Retinal pigment epithelial cell (primary cell): ENCODE measurements at places on chromosomes 7 and 10.

DNA sequence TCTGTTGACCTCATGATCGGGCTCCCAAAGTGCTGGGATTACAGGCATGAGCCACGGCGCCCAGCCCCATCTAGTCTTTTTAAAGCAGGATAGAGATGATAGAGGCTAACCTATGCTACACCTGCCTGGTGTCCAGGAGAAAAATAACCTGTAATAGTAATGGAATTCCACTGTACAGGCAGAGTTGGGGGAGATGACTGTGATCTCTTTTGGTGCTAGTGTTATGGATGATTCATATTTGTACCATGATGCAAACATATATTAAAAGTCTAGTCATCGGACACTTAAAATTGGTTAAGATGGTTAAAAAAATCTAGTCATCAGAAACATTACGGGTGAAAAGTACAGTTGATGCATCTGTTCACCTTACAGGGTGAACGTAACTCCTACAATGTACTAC is 6.1 kb upstream of the SAR1A start:
- DNase-seq: no peak

GRCh38 chr10:3902054-3902808 is 117.2 kb upstream of the KLF6 start:
- no peak for DNase-seq

- DNase-seq: no peak
Observed at GRCh38 chr7:75608451-75609122, 116.5 kb downstream of the SPDYE5 start.

DNA sequence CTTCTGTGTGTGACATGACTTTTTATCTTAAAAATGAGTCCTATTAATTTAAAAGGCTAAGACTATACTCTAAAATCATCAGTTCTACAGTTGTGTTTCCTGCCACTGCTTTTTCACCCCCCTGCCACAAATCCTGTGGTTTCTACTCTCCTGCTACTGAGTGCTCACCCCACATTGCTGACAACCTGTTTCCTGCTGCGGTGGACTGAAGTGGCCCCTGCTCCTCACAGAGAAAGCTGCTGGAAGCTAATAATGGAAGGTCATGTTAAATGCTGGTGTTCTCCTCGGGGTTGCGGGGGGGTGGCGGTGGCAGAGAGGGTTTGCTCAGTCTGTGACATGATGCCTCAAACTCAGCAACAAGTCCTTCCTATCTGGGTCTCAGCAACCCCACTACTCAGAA is 113.2 kb upstream of the INHBA start:
- no peak for DNase-seq

DNA sequence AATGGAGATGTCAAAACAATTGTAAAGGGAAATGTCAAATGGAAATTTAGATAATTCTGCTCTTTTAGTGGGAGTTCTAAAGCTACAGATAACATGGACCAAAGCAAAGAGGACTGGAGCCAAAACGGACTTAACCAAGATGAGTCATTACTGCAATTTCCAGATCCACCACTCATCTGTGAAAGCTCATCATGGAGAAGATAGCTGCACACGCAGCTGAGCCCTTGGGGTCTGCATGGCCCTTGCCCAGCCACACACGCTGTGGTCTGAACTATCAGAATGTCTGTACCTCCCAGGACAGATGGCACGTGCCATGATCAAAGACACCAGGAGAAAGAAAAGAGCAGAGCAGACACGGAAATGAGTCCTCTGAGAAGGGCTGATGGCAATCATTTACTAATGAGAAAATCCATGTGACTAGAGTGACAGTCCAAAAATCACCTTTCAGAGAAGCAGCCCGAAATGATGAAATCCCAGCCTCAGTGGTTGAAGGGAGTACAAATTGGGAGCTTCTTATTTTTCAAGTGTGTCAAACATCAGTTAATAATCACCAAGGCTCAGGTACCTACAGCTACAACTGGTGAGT is 177.9 kb upstream of the MGMT start:
- DNase-seq: no peak

DNA sequence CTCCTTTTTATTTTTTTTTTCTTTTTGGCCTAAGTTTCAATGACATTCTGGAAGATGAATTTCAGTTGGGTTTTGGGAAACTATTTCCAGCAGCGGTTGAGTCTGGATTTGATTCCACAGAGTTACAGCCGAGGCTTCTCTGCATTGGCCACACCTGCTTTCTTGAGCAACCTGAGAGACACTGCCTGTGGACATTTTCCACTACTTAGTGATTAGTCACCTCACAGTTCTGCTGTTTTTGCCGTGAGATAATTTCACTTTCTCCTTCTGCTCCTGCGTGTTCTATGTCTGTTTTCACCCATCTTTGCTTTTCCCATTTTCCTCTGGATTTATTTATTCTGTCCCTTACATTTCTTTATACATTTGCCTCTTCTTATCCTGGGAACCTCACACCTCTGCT is 243.0 kb downstream of the BICC1 start:
- no peak for DNase-seq

GRCh38 chr7:43700059-43700501 is 29.2 kb downstream of the COA1 start:
- no peak for DNase-seq

- no peak for DNase-seq
Observed at GRCh38 chr7:2301511-2301863, 12.8 kb downstream of the SNX8 start.
